PC-9 (cell line): ENCODE measurements at places on chromosomes 5 and 9.

- no peak overlapping the region for H3K4me3 ChIP-seq
- H3K27me3 ChIP-seq = no peaks in the 10 kb centered on the region
- H3K27ac ChIP-seq = no peak overlapping the region
- no peak for DNase-seq
- no peaks in the 10 kb centered on the region for H3K36me3 ChIP-seq
Observed at GRCh38 chr5:20323323-20323722, 335.3 kb upstream of the CDH18 start.

DNA sequence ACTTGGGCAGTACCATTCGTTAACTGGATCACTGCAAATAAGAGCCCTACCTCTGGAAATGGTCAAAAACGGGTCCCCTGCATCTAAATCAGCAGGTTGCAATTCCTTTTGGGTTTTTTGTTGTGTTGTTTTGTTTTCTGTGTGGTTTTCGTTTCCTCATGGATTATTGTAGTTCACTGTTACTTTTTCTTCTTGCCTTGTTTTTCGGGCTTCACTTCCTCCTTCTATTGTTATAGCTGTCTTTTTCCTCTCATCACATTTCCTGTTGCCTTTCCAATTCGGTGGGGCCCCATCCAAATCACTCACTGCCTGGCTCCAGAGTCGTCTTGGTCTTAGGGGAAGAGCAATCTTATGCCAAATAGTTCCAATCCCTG, 8.7 kb upstream of the SSBP2 start:
- no peak overlapping the region for H3K27ac ChIP-seq
- no peaks in the 10 kb centered on the region for H3K27me3 ChIP-seq
- no peaks in the 10 kb centered on the region for H3K36me3 ChIP-seq
- DNase-seq = no peak
- no peak overlapping the region for H3K4me3 ChIP-seq
- H3K4me1 ChIP-seq = peaks cover 19% of the 10 kb centered on the region

- H3K27me3 ChIP-seq = no peaks in the 10 kb centered on the region
- no peak for DNase-seq
- H3K36me3 ChIP-seq = no peaks in the 10 kb centered on the region
- H3K27ac ChIP-seq = no peak overlapping the region
Observed at GRCh38 chr9:120911295-120911837, 15.2 kb downstream of the TRAF1 start.

DNA sequence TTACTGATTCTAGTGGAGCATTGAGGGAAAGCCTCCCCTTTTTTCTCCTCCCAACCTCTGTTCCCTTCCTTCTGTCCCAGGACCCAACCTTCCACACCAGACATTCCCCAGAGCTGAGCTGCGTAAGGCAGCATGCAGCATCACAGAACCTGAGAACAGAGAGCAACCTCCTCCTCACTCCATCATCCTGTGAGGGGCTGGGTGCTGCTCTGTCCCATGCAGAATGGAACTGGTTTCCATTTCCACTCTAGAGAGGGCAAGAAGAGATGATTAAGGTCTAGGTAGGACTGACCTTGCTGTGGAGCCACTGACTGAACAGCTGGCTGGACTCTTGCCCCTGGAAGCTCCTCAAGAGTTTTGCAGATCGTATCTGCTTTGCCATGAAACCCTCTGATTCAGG, 30.1 kb upstream of the IL7R start:
- no peak overlapping the region for H3K27ac ChIP-seq
- H3K4me1 ChIP-seq = no peaks in the 10 kb centered on the region
- H3K27me3 ChIP-seq = 0 out of 2 replicates have a peak, but pooled peaks cover 9% of the 10 kb centered on the region
- H3K36me3 ChIP-seq = no peaks in the 10 kb centered on the region
- no peak overlapping the region for H3K4me3 ChIP-seq

DNA sequence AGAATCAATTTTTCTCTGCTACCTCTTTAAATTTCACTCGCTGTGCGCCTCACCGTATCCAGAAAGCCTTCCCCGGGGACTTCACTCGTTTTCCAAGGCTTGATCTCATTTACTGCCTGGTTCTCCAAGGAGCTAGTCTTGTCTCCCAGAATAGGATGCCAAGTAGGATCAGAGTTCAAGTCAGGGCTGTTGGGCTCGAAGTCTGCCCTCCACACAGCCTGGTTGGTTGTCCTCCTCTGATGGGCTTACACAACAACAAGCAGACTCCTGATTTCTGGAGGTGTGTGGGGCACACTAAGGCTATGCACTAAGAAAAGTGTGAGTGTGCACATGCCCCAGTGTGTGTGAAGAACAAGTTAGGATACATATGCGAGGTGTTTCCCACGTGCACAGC, 14.0 kb upstream of the TNIP1 start:
- no peaks in the 10 kb centered on the region for H3K36me3 ChIP-seq
- peak overlapping the region; percentile 94 for H3K27ac ChIP-seq
- DNase-seq = no peak
- H3K4me1 ChIP-seq = peaks cover 55% of the 10 kb centered on the region
- no peaks in the 10 kb centered on the region for H3K27me3 ChIP-seq

DNA sequence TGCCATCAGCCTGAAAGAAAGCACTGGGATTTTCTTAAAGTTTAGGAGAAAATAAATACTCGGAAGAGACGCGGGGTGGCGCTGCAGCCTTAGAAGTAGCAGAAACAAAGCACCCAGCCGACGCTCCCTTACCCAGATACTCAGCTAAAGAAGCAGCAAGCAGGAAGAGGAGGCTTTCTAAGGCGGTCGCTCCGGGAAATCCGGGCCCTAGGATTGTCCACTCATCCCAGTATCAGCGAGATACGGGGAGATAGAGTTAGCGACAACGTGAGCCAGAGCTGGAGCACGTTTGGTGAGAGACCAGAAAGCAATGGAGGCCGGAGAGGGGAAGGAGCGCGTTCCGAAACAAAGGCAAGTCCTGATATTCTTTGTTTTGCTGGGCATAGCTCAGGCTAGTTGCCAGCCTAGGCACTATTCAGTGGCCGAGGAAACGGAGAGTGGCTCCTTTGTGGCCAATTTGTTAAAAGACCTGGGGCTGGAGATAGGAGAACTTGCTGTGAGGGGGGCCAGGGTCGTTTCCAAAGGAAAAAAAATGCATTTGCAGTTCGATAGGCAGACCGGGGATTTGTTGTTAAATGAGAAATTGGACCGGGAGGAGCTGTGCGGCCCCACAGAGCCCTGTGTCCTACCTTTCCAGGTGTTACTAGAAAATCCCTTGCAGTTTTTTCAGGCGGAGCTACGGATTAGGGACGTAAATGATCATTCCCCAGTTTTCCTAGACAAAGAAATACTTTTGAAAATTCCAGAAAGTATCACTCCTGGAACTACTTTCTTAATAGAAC, at the start of gene PCDHB2:
Gene PCDHB2, plus strand, starts transcription at position 135 of the 782 bp plus-strand sequence. Its CDS starts 176 bp downstream, at position 311.
- no peaks in the 10 kb centered on the region for H3K27me3 ChIP-seq
- H3K27ac ChIP-seq = no peak within 1 kb of the TSS
- no peak within 1 kb of the TSS for H3K4me3 ChIP-seq
- no peaks in the 10 kb centered on the region for H3K36me3 ChIP-seq
- H3K4me1 ChIP-seq = no peaks in the 10 kb centered on the region

DNA sequence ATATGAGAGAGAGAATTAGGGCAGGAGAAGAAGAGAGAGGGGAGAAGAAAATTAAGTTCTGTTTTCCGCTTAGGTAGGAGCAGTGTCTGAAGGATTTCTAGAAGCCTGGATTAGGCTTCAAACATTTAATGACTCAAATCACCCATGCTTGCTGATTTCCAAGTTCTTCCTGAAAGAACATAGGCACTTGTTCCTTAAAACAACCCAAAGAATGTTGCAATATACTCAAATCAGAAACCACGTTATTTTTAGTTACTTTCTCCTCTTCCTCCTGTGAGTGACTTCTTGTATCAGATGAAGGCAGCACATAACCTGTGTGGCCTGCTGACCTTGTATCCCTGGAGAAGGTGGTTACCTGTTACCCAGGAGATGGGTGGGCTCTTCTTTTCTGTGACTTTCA, 351.5 kb upstream of the KLF4 start:
- H3K36me3 ChIP-seq = no peaks in the 10 kb centered on the region
- no peak for DNase-seq
- H3K27me3 ChIP-seq = no peaks in the 10 kb centered on the region
- H3K4me3 ChIP-seq = no peak overlapping the region

DNA sequence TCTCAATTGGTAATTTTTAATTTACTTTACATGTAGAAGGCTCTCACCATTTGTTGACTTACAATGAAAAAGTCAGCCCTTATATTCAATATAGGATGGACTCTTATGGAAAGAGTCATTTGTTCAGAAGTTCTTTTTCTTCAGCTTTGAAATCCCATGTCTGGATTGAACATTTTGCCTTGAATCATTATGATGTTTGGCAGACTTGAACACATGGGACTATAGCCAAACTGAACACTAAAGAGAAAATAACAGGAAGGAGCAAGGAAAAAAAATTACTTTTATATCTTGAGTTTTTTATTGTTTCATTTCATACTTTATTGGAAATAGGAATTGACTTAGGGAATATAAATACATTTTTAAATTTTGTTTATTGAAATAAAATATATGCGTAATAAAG, 1503.0 kb downstream of the EFNA5 start:
- no peaks in the 10 kb centered on the region for H3K27me3 ChIP-seq
- DNase-seq = no peak
- no peaks in the 10 kb centered on the region for H3K36me3 ChIP-seq
- H3K27ac ChIP-seq = no peak overlapping the region
- H3K4me1 ChIP-seq = no peaks in the 10 kb centered on the region
- no peak overlapping the region for H3K4me3 ChIP-seq

- peaks cover 8% of the 10 kb centered on the region; the same call in 1 of the 2 replicates for H3K27me3 ChIP-seq
- H3K4me3 ChIP-seq = no peak overlapping the region
- no peaks in the 10 kb centered on the region for H3K4me1 ChIP-seq
- H3K27ac ChIP-seq = no peak overlapping the region
- DNase-seq = no peak
Observed at GRCh38 chr5:75734913-75735789, 17.9 kb upstream of the POC5 start.

DNA sequence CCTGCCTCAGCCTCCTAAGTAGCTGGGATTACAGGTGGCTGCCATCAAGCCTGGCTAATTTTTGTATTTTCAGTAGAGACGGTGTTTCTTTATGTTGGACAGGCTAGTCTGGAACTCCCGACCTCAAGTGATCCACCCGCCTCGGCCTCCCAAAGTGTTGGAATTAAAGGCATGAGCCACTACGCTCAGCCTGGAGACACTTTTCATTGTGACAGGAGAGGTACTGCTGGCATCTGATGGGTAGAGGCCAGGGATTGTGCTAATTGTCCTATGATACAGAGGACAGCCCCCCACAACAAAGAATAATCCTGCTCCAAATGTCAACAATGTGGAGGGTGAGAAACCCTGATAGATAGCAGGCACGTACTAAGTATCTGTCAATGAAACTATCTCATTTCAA, 91.3 kb upstream of the SLC25A48 start:
- H3K36me3 ChIP-seq = no peaks in the 10 kb centered on the region
- peaks cover 53% of the 10 kb centered on the region for H3K27me3 ChIP-seq
- no peak overlapping the region for H3K4me3 ChIP-seq
- H3K4me1 ChIP-seq = no peaks in the 10 kb centered on the region
- no peak overlapping the region for H3K27ac ChIP-seq

GRCh38 chr5:153699035-153699434, 208.6 kb downstream of the GRIA1 start:
- no peaks in the 10 kb centered on the region for H3K36me3 ChIP-seq
- H3K4me1 ChIP-seq = no peaks in the 10 kb centered on the region
- H3K4me3 ChIP-seq = no peak overlapping the region

DNA sequence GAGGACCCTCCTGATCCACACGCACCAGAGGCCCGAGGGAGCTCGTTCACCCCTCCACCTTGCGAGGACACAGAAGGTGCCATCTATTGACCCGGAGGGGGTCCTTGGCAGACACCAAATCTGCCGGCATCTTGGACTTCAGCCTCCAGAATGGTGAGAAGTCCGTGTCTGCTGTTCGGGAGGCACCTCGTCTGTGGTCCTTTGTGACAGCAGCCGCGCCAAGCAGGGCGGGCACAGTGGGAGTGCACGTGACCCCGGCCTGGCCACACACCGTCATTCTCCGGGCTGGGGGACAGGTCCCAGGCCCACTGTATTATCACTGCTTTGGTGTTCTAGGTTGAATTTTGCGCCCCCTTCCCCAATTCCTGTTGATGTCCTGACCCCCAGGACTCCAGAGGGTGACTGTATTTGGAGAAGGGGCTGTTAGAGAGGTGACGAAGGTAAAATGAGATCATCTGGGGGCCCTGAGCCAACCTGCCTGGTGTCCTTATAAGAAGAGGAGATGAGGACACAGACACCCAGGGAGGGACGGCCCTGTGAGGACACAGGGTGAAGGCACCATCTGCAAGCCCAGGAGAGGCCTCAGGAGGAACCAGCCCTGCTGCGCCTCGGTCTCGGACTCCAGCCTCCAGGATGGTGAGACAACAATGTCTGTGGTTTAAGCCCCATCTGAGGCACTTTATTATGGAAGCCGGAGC, 15.7 kb downstream of the LPCAT1 start:
- no peak for DNase-seq
- peaks cover 6% of the 10 kb centered on the region for H3K36me3 ChIP-seq
- H3K4me1 ChIP-seq = peaks cover 14% of the 10 kb centered on the region
- H3K27ac ChIP-seq = no peak overlapping the region

DNA sequence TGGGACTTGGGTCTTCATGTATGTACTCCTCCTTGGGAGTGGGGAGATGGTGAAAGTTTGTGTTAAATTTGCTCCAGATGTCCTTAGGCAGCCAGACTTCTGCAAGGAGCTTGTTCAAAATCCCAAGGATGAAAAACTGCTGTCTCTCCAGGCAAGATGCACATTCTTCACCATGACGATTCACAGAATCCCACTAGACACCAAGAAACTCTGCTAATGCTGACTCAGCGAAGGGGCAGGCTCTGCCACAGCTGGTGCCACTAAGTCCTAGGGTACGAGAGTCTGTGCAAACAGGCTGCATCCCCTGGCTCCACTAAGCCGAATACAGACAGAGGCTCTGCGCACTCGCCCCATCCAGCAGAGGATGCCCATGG, 71.1 kb downstream of the OLFM1 start:
- H3K4me3 ChIP-seq = no peak overlapping the region
- peaks cover 83% of the 10 kb centered on the region for H3K27me3 ChIP-seq
- H3K27ac ChIP-seq = no peak overlapping the region

GRCh38 chr5:134406390-134406789, 5.3 kb downstream of the CDKN2AIPNL start:
- H3K4me3 ChIP-seq = no peak overlapping the region
- H3K27me3 ChIP-seq = no peaks in the 10 kb centered on the region

- no peaks in the 10 kb centered on the region for H3K27me3 ChIP-seq
- no peaks in the 10 kb centered on the region for H3K4me1 ChIP-seq
- DNase-seq = no peak
- H3K36me3 ChIP-seq = no peaks in the 10 kb centered on the region
Observed at GRCh38 chr9:111001526-111001925, 36.7 kb downstream of the LPAR1 start.

- DNase-seq = no peak
- H3K4me1 ChIP-seq = peaks cover 17% of the 10 kb centered on the region; the same call in 1 of the 2 replicates
- no peaks in the 10 kb centered on the region for H3K36me3 ChIP-seq
- no peaks in the 10 kb centered on the region for H3K27me3 ChIP-seq
Observed at GRCh38 chr5:64298586-64298985, 132.9 kb downstream of the RNF180 start.

GRCh38 chr9:88835038-88835466, 156.2 kb upstream of the S1PR3 start:
- no peaks in the 10 kb centered on the region for H3K27me3 ChIP-seq
- peak; percentile 28 for DNase-seq
- H3K27ac ChIP-seq = no peak overlapping the region
- no peaks in the 10 kb centered on the region for H3K36me3 ChIP-seq
- H3K4me3 ChIP-seq = no peak overlapping the region

GRCh38 chr5:150429410-150429873, 16.7 kb upstream of the CD74 start:
- no peaks in the 10 kb centered on the region for H3K4me1 ChIP-seq
- no peak for DNase-seq
- H3K36me3 ChIP-seq = no peaks in the 10 kb centered on the region
- H3K4me3 ChIP-seq = no peak overlapping the region
- H3K27ac ChIP-seq = no peak overlapping the region

GRCh38 chr9:137150617-137151457, 11.9 kb downstream of the GRIN1 start:
- H3K27me3 ChIP-seq = no peaks in the 10 kb centered on the region
- no peak overlapping the region for H3K27ac ChIP-seq
- DNase-seq = peak; percentile 76
- H3K4me3 ChIP-seq = no peak overlapping the region
